ENCODE measurements at places on chromosomes 7 and 10.

GRCh38 chr10:31001740-31002139 is 29.9 kb downstream of the ZNF438 start:
- DNase-seq, result no peak

- DNase-seq, result no peak
Measured at GRCh38 chr7:30197438-30197837, 62.7 kb downstream of the MTURN start.

DNA sequence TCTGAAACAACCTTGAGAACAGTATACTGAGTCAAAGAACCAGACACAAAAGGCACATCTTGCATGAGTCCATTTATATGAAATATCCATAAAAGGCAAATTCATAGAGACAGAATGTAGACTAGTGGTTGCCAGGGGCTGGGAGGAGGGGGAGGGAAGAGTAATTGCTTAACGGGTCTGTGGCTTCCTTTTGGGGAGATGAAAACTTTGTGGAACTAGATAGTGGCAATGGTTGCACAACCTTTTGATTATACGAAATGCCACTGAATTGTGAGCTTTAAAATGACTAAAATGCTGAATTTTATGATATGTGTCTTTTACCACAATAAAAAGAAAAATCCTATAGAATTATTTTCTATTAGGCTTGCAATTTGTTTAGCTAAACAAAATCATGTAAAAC is 16.8 kb downstream of the ADRB1 start:
- no peak for DNase-seq

DNA sequence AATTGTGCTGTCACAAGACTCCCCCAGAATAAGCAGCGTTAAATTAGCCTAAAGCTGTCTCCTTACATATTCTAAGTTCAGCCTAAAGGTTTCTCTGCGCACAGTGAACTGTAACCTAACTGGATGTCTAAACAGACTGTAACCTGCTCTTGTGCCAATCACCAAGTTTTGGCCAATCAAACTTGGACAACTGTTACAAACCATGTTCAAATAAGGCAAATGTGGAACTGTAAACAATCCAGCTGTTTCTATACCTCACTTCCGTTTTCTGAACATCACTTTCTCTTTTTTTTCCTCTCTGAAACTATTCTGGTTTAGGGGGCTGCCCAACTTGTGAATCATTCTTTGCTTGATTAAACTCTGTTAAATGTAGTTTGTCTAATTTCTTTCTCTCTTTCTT is 252.2 kb upstream of the HABP2 start:
- no peak for DNase-seq

- peak; percentile 34 for DNase-seq
Measured at GRCh38 chr10:93482145-93482834, at the start of gene MYOF. Gene MYOF, minus strand, starts transcription at chr10:93482334. Its CDS starts 140 bp downstream, at chr10:93482194.

GRCh38 chr10:84348860-84349259 is 20.5 kb downstream of the CCSER2 start:
- no peak for DNase-seq

GRCh38 chr7:38506756-38507155 is 124.4 kb downstream of the AMPH start:
- DNase-seq, result no peak

GRCh38 chr10:106608066-106608465 is 556.4 kb downstream of the SORCS1 start:
- no peak for DNase-seq

- DNase-seq, result no peak
Measured at GRCh38 chr7:99199226-99199625, 8.7 kb downstream of the KPNA7 start.

GRCh38 chr10:88081457-88082054 is 218.1 kb downstream of the PTEN start:
- DNase-seq, result no peak

GRCh38 chr7:17672783-17673182 is 267.5 kb downstream of the SNX13 start:
- DNase-seq, result no peak

DNA sequence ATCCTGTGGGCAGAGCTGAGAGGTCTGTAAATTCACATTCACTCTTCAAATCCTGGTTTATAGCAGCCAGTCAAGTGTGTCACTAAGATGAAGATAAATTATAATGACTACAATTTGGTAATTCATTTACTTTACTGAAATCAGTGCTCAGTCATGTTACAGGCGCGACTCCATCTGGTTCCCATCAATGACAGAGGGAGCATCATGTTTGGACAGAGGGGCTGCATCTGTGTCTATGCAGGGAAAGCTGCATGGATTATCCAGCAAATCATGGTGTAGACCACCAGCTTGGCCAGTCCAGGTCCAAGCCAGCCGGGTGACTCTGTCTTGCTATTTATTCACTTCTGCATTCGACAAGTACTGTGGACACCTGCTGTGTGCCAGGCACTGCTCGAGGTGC is 214.1 kb upstream of the ZNF32 start:
- no peak for DNase-seq

- DNase-seq, result no peak
Measured at GRCh38 chr7:47580811-47581331, 1.0 kb downstream of the TNS3 start.

- no peak for DNase-seq
Measured at GRCh38 chr7:88314061-88314491, 7.4 kb upstream of the STEAP4 start.

- no peak for DNase-seq
Measured at GRCh38 chr10:106182542-106182941, 982.0 kb downstream of the SORCS1 start.

- DNase-seq, result no peak
Measured at GRCh38 chr7:2813350-2814185, 30.5 kb downstream of the GNA12 start.

DNA sequence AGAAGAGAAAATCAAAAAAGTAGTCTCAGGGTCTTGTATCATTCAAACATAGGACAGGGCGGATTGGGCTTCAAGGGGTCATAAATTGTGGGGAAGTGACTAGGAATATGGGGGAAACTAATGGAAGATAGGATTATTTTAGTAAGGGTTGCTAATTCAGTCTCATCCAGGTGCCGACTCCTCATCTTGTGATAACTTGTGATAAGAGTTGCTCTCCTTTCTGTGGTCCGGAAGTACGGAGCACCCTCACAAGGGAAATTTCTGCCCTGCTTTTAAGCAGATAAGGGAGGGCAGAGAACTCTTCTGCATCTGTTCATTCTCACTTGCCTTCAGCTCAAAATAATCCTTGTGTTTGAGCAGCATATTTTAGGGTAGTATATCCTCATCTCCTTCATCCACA is 436.4 kb upstream of the LRGUK start:
- no peak for DNase-seq

GRCh38 chr7:17624379-17624778 is 315.9 kb downstream of the SNX13 start:
- no peak for DNase-seq

- DNase-seq, result no peak
Measured at GRCh38 chr10:34710391-34710751, 104.7 kb downstream of the PARD3 start.

DNA sequence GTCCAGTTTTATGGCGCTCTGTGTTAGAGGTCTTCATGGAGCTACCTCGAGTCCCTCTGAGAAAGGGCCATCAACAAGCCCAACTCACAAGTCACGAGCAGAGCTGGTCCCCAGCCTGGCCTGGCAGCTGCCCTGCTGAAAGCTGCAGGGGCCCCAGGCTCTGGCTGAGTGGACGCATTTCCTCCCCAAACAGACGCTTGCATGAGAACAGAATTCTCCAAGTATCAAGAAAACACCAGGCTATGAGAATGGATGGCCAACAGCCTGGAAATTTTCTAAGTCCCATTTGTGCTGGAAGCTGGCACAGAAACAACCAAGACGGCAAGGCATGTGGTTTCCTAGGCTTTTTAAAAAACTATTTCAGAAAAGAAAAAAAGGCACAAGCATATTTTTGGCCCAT is 114.8 kb downstream of the FAM53B start:
- DNase-seq, result no peak

DNA sequence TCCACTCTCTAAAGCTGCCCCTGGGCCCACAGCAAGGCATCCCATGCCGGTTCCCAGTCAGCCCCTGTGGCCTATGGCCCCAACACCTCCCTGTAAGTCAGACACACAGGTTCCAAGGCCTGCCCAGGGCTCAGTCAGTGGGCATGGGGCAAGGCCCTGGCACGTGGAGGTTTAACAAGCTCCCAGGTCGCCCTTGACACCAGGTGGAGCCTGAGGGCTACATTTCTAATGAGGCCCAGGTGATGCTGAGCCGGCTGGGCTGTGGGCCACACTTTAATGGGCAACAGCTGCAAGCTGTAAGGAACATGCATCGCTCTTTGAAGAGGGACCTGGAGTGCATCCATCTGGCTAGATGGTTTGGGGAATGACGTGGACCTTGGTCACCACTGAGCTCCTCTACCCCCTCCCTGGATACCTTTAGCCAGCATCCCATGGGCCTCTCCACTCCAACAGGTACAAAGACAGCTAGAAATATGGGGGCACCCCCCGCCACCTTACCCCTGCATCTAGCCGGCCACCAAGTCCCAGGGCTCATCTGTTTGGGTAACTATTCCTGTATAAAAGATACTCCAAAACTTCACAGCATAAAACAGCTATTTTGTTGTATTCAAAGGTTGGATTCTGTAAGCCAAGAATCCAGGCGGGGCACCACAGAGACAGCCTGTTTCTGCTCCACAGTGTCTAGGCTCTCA is 122.5 kb downstream of the OAT start:
- no peak for DNase-seq

DNA sequence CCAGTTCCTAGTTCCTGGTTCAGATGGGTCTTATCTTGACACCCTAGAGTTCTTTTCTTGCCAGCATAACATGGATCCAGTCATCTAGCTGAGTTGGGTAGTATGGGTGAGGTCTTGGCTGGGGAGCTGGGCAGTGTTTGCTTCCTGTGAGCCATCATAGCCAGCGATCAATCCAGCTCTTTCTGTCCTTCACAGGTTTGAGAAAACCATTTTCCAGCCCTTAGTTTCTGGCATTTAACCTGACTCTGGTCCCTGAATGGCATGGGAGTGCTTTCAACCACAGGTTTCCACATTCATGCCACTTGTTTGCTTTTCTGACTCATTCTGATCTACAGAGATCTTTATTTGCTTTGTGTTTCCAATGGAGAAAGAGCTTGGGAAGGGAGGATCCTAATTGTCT is 8.6 kb downstream of the SLC13A1 start:
- no peak for DNase-seq

DNA sequence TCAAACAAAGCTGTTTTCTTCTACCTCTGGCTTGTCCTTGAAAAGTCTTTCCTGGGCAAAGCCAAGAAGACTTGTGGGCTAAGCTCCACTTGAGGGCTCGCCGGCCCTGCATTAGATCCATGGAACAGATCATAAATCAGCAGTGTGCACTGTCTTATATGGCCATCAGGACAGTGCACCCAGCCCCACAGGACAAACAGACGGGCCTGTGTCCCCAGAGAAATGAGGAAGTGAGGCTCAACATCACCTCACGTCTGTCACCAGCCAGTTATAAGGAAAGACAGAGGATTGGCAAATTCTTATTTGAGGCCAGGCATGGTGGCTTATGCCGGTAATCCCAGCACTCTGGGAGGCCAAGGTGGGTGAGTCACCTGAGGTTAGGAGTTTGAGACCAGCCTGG is 12.3 kb upstream of the IFT22 start:
- DNase-seq, result no peak

DNA sequence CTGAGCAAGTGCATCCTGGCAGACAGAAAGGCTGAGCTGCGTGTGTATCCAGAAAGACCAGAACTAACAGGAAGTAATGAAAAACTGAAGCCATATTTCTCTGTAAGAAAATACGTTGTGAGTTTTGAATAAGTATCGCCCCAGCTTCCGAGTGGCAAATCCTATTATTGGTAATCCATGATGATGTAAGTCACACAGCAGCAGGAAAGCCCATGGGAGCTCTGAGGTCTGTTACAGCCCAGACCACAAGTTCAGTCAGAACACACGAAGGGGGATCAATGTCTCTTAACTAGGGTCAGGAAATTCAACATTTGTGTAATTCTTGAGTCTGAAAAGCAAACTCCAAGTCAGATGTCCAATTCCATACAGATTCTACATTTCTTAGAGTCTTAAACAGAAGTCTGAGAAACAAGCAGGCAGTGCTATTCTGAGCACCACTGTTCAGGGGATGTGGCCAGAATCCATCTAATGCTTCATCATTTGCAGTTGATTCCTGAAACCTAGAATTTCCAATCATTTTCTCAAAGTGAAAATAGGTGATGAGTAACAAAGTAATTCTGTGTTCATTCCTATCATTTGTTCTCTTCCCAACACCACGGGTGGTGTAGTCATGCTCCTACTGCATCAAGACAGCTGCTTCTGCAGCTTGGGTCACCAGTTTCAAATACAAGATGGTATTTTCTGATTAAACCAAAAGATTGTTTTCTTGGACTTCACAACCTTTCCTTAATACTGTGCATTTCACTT is at the start of gene LRIT2:
Gene LRIT2 (minus strand): TSS at position 118 of the 747 bp plus-strand sequence. CDS start 24 bp downstream, at position 94.
- DNase-seq, result no peak

GRCh38 chr10:127069436-127069835 is 127.0 kb downstream of the INSYN2A start:
- DNase-seq, result no peak

DNA sequence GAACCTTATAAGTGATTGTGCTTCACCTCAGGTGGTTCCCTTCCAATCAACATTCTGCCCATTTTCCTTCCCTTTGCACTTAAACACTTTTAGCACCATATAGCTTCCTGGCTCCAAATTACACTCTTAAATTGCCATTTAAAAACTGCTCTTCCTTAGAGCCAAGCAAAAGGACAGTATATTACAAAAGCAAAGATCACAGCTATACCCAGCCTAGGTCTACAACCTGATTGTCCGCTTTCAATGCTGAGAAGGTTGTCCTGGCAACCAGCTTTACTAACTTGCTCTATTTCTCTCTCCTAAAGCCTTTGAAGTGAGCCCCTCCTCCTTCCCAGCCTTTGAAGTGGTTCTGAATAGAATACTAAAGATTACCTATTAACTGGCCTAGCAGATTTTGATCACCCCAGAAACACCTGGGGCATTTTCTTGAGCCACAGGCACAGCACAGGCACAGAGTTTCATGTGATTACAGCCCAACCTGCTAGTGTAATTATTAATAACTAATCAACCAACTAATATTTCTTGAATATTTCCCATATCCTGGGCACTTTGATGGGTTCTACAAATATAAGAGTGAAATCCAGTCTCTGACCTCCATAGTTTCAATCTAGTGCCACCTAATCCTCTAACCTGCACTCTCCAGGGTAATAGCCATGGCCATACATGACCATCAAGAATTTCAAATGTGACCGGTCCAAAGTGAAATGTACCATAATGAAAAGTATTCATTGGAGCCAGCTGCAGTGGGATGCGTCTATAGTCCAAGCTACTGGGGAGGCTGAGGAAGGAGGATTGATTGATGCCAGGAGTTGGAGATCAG is 63.6 kb upstream of the TRIM24 start:
- no peak for DNase-seq

- DNase-seq, result no peak
Measured at GRCh38 chr10:105743343-105744056, 1102.4 kb downstream of the SORCS3 start.
